ENCODE measurements at places on chromosomes 2 and 18.

DNA sequence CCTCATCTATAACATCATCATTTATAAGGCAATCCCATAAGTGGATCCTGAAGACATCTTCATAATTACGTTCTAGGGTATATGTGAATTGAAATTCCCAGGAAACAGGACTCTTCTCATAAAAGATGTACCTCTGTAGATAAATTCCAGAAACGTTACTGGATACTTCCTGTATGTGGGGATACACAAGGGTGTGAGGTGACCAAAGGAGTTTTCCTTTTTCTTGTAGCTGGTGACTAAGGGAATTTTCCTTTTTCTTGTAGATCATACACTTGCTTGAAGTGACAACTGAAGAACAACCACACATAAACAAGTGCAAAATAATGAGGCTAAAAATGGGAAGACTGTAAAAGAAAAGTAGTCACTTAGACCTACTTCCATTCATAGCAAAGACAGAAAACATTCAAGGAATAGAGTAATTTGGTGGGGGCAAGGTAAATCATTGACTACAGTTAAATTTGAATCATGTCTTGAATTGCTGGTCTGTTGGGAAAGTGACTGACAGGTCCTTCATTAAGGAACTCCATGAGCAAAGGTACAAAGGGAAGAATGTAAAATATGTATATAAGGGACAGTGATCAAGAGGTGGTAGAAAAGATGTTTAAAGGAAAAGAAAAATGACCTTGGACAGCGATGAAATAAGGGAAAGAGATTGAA, 53.2 kb upstream of the UBE2E3 start:
- DNase-seq = no peak

DNA sequence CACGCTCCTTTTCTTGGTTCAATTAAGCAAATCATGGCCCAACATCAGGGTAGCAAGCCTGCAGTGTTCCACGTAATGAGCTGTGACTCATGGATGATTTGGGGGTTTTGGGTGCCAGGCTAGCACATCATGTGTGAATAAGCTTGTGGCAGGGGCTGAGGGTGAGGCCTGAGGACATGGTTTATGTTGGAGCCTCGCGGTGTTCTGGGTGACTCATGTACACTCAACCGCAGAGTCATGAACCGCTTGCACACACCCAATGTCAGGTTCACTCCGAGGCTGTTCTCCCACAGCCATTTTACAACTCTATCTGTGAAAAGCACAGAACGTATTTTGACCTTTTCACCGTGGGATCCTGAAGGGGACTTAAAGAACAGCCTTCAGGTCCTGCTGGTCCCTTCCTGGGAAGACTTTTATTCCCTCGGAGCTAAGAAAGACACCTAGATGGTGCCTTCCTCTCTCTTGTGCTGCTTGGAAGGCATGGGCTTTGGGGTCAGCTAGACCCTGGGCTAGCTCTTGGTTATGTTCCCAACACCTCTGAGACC, 139.9 kb upstream of the ZEB2 start:
- DNase-seq = no peak

DNA sequence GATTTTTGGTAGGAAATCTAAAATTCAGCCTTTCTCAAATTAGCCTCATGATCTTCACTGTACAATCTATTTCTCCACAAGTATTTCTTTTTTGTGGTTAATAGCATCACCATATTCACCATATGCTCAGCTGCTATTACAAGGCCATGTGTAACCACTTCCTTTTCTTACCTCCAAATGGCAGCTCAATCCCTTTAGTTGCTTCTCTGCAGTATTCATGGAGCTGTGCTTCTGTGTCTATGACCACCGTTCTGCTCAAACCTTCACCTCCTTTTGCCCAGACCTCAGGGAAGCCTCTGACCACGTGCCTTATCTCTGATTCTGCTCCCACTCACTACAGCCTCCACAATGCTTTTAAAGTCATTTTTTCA, 126.7 kb upstream of the TMEM200C start:
- no peak for DNase-seq

DNA sequence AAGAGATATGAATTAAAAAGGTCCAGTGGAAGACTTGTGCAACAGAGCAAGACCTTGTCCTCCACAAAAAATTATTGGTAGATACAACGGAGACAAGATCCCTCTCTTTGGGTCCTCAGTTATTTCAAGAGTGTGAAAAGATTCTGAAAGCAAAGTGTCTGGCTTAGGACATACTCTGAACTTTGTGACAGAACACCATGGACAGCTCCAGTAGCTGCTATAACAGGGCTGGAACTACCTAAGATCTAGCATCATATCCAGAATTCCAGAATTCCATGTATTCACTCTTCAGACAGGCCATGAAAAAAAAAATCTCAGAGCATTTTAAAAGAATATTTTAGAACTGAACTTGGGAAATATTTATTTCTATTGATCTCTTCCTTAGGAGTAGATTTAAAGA, 74.8 kb upstream of the ZBTB14 start:
- DNase-seq = no peak

- DNase-seq = no peak
These were observed 18.5 kb downstream of the GKN1 start for GRCh38 chr2:68992933-68993332.

GRCh38 chr2:85449214-85449588, 30.7 kb downstream of the SH2D6 start:
- DNase-seq = no peak

GRCh38 chr2:148646231-148646559, 1.6 kb downstream of the EPC2 start:
- DNase-seq = no peak

DNA sequence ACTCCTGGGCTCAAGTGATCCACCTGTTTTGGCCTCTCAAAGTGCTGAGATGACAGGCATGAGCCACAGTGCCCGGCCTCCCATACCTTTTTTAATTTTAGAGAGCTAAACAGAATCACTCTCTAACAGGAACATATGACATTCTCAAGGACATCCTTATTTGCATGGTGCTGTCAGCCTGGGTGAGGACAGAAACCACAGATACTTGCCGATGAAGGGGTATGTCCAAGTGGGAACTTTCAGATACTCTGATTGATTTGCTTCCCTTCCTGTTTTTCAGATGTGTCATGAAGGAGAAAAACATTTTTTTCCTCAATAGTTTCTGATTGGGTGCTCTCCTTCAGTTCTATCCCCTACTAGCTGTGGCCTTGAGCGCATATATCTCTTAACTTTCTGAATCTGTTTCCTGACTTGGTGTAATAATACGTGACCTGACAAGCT, 49.6 kb downstream of the MYO3B start:
- no peak for DNase-seq

- no peak for DNase-seq
These were observed 410.4 kb downstream of the RAD51AP2 start for GRCh38 chr2:17107871-17108270.

DNA sequence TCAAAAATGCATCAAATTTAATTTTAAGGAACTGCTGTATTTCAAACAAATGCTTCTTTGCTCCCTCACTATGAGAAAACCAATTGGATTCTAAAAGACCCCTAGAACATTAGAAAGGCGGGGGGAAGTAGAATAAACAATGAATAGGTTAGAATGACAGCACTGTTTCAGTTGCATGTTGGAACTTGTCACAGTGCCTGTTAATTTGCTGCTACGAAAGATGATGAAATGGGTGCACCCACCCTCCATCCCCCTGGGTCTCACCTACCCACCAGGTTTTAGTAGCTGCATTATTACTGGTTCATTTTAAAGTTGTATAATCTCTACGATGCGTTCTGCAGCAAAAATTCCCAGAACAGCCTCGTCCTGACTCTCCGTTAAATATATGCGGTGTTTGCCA, 193.0 kb upstream of the COPS8 start:
- DNase-seq = no peak

DNA sequence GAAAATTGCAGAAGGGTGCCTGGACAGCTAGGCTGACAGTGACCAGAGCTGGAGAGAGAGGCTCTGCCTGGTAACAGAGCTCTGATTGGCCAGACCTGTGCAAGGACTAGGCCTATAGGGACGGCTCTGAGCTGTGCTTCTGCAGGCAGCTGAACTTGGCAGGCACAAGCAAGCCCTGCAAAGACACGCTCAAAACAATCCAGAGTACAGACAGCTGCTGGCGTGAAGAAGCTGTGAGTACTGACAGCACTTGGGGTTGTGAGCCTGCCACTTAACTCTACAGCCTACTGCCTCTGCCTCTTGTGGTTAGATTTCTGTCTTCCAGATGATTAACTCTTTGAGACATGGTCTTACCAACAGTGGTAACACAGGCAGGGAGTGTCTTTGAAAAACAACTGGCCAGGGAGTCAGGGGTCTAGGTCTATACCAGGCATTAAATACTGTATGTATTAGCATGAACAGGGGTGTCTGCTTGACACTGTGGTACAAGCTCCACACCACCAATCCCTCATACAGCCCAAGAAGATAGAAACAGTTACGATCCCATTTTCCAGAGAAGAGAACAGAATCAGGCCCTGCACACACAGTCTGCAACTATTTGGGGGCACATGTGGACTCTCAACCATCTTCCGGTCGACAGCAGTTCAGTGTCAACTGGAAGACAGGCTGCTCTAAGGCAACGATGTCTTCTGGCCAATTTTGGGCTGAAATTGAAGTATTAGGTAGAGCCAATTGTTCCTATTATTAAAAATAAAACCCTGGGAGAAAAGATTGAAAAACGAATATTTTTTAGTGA, 568.4 kb downstream of the TNS1 start:
- no peak for DNase-seq

DNA sequence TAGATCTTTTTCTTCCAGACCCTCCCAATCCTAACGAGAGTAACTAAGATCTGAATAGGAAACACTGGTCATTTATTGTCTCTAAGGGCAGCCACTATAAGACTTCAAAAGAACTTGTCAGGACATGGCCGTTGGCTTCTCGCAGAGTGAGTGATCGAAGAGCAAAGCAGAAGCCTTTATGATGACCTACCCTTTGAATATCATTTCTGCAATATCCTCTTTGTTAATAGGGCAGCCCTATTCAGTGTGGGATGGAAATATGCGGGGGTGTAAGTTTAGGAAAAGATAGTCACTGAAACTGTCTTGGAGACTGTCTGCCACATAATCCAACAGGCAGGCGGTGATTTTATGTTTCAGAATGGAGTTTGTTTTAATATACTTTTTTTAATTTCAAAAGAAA, 70.9 kb downstream of the FBXO36 start:
- DNase-seq = no peak

DNA sequence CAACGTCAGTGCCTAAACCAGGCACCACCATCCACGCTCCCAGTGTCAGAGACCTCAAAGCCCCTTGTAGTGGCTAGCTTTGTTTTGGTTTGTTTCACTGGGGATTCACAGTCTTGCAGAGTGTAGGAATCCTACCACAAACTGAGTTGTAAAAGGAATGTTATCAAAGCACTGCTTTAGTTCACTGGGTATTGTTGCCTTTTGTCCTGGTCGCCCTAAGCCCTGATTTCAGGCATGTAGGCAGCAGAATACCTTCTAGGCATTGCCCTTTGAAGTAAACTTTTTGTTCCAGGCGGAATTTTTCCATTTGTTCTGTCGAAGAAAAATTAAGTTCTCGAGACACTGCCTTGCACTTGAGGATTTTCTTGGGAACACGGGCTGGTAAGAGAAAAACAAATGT, 29.4 kb downstream of the PTMA start:
- DNase-seq = no peak

Measured in activated CD8-positive, alpha-beta memory T cell treated with anti-CD3 and anti-CD28 coated beads for 1 hour (primary cell).